HepG2 (cell line): ENCODE measurements at places on chromosomes 11 and 22.

- no peak for DNase-seq
Measured at GRCh38 chr11:73047773-73048371, 94.2 kb downstream of the FCHSD2 start.

- no peak for DNase-seq
Measured at GRCh38 chr22:37971475-37972434, 12.6 kb downstream of the SOX10 start.

DNA sequence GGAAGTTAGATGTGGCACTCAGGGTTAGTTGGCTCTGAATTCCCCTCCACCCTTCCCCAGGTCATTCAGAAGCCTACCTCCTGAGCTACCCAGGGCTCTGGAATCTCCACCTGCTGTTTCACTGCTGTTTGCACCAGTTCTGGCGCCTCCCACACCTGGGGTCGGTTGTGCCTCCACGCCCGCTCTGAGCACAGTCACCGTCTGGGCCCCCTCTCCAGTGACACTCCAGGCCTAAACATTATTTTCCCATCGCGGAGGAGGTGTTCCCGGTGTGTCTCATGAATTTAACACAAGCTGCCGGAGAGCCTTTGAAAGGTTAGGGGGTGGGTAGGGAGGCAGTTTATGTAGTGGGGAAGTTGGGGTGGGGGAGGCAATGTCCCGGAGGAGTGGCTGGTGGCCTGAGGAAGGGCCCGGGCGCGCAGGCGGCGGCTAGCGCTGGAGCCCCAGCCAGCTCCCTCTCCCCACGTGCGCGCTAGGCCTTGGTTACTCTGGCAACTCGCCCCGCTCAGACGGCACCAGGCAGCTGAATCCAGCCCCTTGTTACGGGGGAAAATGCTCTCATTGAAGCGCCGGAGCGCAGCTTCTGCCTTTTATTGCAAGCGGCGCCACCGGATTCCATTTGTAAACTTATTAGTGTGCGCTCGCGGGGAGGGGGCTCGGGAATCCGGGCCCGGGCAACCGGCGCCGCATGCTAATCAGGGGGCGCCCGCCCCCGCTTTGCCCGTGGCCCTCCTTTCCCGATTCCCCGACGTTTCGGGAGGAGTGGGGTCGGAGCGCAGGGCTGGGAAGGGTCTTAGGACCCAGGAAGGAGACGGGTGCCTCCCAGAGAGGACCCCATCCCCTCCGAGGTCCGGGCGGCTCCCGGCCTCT, 52.4 kb downstream of the GRIK4 start:
- no peak for DNase-seq

GRCh38 chr11:114187173-114187572, 109.0 kb upstream of the NNMT start:
- no peak for DNase-seq

- DNase-seq: no peak
Measured at GRCh38 chr11:93652679-93653078, 8.8 kb upstream of the CEP295 start.

- DNase-seq: no peak
Measured at GRCh38 chr22:44888491-44889254, 121.1 kb downstream of the PHF21B start.

DNA sequence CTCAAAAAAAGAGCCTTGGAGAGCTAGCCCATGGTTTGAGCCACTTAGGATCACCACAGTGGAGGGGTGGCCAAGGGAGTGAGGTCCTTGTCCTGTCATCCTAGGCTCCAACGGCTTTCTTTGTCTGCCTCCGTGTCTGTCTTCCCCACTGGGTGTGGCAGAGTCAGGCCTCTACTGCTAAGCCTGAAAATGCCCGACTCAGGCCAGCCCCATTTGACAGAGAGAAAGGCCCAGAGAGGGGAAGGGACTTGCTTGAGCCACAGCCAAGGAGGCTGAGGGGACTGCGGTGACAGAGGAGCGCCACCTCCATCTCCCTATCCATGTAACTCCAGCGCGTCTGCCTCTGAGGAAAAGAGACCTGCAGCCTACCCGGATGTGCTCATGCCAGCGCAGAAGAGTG, 27.8 kb upstream of the CD82 start:
- no peak for DNase-seq

- DNase-seq: no peak
Measured at GRCh38 chr11:108319541-108320145, 96.8 kb downstream of the ATM start.

DNA sequence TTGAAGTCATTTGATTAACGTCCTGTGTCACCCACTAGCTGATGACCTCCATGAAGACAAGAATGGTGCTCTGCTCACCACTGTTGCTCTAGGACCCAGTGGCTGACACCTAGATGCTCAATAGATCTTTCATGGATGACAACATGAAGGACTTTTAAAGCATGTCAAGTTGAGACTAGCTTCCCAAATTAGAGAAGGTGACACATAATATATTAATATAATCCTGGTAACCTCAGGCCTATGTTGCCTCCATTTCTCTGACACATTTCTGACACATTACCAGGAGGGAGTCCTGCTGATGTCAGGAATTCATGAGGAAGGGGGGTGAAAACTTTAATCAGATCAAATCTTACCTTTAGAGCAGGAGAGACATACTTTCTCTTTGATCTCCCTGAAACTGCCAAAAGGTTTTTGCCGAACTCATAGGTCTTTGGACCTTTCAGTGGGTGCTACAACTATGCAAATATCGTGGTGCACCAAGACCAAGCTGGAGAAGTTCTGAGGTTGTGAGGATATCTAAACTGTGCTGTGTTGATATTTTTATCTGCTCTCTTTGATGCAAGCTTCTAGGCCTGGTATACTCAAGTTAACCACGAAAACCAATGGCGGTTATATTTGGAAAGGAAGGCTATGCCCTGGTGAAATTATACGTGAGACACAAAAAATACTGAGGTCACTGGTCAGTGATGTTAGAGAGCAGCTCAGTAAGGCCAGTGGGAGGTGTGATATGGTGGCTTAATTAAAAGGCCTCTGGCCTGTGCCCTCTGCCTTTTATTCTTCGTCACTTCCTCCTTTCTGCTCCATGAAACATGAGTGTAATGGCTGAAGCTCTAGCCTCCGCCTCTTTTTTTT, 13.2 kb upstream of the AMPD3 start:
- no peak for DNase-seq

- DNase-seq: no peak
Measured at GRCh38 chr11:123775289-123775688, 21.0 kb upstream of the OR6X1 start.

- no peak for DNase-seq
Measured at GRCh38 chr11:5505363-5506048, 4.3 kb downstream of the UBQLN3 start.

DNA sequence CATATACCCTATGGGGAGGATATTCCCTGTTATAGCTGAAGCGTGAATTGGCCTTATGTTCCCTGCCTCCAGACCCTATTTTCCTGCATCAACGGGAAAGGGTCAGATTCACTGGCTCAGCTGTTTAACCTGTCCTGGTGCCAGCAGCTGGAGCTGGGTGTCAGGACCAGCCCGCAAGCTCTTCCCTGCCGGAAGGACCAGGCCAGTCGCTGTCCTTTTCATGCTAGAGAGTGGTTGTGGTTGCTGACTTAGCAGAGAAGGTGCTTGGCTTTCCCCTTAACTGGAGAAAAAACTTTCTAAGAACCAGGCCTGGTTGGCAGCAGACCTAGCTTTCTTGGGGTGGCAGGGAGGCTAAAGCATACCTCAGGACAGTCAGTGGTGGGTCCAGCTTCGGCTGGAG, 5.2 kb upstream of the SREBF2 start:
- DNase-seq: no peak

GRCh38 chr22:24599514-24599913, 3.5 kb upstream of the GGT1 start:
- DNase-seq: no peak

DNA sequence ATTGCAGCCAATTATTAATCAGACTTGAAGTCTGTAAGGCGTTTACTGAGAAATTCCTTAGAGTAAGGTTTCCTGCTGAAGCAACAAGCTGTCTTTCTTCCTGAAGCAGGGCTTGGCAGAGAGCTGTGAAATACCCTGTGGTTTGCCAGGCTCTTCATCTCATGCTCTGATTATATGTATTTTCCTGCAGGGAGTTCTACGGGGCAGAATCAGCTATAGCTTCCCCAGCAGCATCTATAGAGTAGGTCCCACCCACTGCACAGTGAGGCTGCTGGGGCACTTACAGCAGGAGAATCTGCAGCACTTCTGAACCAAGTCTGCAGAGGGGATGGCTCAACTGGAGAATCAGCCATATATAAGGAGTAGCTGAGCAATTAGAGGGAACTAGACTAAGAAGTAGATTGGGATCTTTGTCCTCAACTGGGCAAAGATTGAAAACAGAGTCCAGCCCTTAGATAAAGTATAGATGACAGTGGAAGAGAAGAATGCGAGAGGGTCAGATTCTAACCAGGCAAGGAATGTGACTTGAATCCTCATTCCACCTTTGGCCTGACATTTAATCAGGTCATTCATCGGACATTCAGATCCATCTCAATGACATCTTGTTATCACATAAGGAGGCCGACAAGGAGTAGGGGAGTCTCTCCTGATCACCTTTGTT, 37.6 kb downstream of the CNTF start:
- no peak for DNase-seq

DNA sequence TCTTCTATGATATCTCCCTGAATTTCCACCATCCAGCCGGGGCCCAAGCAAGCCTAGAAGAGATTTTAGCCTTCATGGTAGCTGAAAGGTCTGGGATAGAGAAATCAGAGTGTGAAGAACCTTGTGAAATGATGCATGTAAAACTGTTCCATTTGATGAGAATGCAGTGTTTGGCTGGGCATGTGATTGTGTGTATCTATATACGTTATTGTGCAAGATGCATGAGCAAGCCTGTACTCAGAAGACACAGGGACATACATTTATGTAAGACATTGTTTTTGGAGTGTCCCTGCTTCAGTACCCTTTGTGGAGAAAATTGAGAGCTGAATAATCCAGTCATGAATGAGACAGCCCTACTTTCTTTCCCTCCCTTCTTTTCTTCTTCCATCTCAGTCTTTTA, 15.2 kb upstream of the OR52K2 start:
- no peak for DNase-seq

- no peak for DNase-seq
Measured at GRCh38 chr11:6640985-6641701, 14.5 kb downstream of the DCHS1 start.

GRCh38 chr11:133343951-133344350, 188.3 kb downstream of the OPCML start:
- DNase-seq: no peak

- no peak for DNase-seq
Measured at GRCh38 chr11:32884770-32885384, 7.7 kb upstream of the QSER1 start.

GRCh38 chr11:120186774-120187591, 23.8 kb upstream of the OAF start:
- DNase-seq: peak; percentile 50

- DNase-seq: no peak
Measured at GRCh38 chr11:41283191-41283930, 176.1 kb downstream of the LRRC4C start.

DNA sequence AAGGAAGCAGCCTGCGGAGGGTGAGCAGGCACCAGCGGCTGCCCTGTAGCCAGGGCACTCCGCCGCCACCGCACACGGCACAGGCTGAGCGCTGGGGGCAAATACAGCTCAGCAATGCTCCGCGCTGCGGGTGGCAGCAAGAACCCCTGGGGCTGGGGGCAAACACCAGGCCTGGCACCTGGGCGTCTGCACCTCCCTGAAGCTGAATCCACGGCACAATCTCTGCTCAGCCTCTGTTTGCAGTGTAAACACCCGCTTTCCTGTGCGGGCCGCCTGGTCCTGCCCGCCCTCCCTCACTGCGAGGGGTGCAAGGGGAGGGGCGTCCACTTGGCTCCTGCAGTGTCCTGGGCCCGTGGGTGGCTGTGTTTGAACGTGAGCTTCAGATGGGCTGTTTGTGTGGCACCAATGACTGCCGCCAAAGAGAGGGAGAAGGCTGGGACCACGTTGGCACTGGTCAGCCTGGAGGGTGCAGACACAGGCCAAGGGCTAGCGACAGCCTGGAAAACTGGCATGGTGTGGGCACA, 14.8 kb upstream of the MPPED1 start:
- peak; percentile 57 for DNase-seq

DNA sequence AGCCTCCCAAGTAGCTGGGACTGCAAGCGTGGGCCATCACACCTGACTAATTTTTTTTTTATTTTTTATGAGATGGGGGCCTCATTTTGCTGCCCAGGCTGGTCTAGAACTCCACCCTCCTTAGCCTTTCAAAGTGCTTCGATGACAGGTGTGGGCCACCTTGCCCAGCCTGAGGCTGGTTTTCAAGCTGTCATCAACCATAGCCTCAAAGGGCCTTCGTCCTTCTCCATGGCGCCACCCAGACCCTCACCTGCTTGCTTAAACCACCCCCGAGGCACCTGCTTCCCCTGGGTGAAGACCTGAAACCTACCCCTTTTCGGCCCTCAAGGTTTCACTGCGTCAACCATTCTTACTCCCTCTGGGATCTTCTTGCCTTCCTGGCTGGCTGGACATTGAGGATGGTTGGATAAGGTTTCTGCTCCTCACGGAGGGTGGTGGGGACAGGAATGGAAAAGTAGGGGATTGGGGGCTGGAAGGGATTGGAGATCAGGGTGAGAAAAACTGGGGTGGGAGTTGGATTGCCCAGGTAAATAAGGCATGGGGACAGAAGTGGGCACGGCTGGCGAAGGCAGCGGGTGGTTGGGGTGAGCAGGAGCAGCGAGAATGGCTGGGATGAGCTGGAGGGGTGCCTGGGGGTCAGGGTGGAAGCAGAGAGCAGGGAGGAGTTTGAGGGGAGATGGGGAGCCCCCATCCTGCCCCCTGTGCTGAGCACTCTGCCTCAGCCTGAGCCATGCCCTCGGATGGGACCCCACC, 2.8 kb upstream of the ACR start:
- no peak for DNase-seq

DNA sequence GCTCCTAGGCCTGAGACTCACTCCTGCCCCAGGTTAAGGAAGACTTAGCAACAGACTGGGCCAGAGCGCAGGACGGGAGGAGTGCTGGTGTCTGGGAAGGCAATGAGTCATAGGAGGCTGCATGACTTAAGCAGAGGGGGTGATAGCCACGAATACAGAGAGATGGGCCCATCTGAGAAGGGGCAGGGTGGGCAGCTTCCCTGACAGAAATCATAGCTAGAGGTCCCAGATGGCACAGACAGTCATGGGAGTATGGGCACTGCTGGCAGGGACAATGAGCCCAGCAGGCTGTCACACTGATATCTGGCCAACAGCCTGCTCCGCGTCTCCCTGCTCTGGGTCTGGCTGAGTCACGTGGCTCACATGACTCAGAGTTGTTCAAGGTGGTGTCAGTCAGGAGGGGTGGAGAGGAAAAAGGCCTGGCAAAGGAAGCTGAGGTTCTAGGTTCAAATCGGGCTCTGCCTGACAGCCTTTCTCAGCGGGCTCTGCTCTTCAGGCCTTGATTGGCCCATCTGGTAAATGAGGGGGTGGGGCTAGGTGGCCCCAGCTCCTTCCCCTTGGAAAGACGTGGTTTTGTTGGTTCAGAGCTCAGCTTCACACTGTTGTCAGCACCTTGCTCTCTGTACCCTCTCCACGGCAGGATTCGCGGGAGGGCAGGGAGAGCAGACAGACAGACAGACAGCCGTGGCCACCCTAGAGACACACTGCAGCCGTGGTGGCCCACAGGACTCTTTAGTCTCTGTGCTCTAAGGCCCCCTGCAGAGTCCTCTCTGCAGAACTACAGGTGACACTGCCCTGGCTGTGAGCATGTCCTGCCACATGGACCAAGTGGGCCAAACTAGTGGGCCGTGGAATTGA, 47.8 kb downstream of the DBX1 start:
- no peak for DNase-seq

- no peak for DNase-seq
Measured at GRCh38 chr22:38271927-38272372, 860 bp downstream of the TMEM184B start.

- DNase-seq: no peak
Measured at GRCh38 chr11:72014761-72015320, 16.1 kb downstream of the IL18BP start.

GRCh38 chr22:49789289-49790141, 38.2 kb downstream of the BRD1 start:
- DNase-seq: peak; percentile 10
